ENCODE measurements at places on chromosomes 11 and 22.

DNA sequence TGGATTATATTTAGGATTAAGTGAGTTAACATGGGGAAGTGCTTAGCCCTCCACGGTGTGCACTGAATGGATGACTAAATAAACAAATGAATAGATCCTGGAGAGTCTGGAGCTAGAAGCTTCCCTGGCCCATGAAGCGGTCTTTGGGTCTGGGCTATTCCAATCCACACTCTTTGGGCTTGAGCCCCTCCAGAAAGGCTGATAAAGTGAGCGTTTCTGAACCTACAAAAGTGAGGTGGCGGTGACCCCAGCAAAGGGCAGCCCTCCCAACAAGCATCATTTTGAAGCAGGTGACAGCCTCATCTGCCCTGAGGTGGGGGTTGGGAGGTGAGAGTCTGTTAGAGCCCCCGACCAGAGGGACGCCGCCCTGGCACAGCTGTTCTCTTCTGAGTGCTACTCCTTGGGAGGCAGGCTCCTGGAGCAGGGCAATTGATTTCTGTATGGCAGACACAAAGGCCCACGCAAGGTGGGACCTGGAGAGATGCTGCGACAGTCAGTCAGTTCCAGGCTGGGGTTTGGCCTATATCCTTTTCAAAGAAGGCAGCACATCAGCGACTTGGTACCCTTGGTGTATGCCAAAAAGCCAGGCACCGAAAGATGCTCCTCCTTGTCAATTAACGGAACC lies 157.8 kb downstream of the CACNA1I start:
- DNase-seq = no peak

- DNase-seq = no peak
Measured at GRCh38 chr11:20596205-20597153, 2.9 kb upstream of the SLC6A5 start.

DNA sequence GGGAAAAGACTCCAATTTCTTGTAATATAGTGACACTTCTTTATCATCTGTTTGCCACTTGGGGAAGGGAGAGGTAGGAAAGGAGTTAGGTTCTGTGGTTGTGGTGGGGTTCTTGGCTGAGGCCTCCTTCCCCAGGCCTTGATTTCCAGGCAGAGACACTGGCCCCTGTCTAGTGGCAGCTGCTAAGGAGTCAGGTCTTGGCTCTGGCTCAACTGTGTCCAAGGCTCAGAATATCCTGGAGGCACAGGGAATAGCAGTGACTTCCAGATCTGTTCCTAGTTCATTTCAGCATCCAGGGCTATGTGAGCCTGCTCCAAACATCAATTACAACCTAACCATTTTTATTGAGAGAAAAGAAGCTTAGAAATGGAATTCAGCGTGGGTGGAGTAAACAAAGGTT lies 29.5 kb downstream of the PPFIBP2 start:
- DNase-seq = no peak

DNA sequence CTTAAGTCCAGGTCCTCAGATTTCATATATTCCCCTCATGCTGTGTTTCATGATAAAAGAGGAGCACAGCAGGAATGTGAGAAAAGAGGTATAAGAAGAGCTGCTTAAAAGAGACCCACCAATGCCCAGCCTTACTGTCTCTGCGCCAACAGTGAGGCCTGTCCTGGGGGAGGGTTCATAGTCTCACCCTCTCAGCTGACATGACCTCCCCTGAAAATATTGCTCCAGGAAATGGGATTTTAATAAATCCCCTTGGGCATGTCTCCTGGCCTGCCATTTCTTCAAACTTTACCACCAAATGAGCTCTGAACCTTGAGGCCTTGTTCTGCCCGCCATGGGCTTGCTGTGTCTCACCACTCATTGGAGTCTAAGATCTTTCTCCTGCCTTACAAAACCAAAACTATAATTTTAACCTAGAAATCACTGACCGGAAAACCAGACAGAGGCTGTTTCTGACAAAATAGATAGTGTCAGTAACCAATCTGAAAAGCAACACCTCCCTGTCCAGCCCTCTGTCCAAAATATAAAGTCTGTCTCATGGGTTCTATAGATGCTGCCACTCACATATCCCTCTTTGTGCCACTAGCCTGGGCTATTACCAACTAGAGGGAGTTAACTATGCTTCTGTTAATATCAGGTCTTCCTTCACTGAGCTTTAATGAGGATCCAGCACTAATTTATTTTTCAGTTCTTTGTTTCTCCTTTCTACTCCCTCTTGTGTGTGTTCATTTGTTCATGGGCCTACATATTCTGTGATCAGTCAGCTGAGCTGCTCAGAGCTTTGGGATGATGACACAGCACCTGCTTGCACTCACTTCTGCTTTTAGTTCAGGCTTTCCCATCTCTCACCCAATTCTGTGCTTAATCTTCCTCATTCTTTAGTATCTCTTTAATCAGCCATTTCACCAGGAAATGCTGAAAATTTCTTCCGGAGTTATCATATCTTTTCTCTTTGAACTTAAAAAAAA lies at the start of gene OR2AG2:
OR2AG2 (minus strand) TSS at position 51 of the 968 bp plus-strand sequence. CDS start 3,019 bp downstream, outside the sequence.
- DNase-seq = no peak

DNA sequence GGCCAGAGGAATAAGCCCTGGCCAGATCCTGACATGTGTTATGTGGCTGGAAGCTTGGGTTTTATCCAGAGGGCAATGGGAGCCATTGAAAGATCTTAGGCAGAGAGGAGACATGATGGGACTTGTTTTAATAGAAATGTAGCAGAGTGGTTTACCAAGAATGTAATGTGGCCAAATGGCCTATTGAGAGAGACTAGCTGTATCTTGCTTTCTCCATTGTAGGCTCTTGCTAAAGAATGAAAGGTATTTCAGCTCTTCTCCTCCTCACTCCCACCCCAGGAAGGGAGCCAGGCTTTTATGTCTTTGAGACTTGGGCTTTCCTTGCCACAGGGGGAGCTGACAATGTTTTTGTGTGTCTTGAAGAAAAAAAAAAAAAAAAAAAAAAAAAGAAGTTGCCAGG lies 82.3 kb downstream of the TRIM29 start:
- DNase-seq = no peak

GRCh38 chr11:90434858-90435257 lies 212.0 kb upstream of the CHORDC1 start:
- peak; percentile 4 for DNase-seq

GRCh38 chr22:38921120-38921519 lies 36.3 kb upstream of the APOBEC3A start:
- DNase-seq = peak; percentile 22

- peak; percentile 24 for DNase-seq
Measured at GRCh38 chr11:68383976-68384501, 71.6 kb downstream of the LRP5 start.

DNA sequence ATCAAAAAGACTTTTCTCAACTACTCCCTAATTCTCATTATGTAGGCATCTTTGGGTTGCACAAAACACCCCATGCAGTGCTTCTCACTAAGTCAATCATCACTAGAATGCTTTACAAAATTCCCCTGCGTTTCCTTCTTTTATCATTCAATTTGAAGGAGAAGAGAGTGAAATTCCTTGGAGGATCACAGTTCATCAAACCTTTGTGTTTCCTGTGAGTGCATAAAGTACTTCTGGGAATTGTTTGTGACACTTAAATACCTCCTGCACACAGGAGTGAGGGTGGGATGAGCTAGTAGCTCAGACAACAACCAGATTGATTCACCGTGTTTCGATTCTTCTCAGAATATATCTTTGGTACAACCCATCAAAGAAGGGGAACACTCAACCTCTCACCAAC lies 3.7 kb upstream of the OR5AR1 start:
- DNase-seq = no peak

GRCh38 chr11:128506356-128506755 lies 81.0 kb downstream of the ETS1 start:
- DNase-seq = no peak

- peak; percentile 45 for DNase-seq
Measured at GRCh38 chr11:93740031-93740729, 1.1 kb downstream of the TAF1D start.

GRCh38 chr11:45374130-45374529 lies 88.0 kb upstream of the SYT13 start:
- DNase-seq = no peak

DNA sequence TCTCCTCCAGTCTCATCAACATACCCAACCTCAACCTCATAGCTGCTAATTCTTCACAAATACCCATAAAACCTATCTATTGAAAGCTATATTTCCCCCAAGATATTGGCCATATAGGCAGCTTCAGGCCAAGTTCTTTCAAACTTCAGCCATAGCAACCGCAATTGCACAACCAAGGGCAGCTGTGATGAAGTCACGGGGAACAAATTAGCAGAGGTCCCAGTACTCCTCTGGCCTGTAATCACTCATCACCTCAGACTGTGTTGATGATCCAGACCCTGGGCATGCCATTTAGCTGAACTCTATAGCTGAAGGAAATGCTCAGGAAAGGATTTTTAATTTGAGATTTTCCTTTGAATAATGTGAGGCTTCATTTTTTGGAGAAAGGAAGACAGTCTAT lies 84.1 kb downstream of the SLC1A2 start:
- no peak for DNase-seq

DNA sequence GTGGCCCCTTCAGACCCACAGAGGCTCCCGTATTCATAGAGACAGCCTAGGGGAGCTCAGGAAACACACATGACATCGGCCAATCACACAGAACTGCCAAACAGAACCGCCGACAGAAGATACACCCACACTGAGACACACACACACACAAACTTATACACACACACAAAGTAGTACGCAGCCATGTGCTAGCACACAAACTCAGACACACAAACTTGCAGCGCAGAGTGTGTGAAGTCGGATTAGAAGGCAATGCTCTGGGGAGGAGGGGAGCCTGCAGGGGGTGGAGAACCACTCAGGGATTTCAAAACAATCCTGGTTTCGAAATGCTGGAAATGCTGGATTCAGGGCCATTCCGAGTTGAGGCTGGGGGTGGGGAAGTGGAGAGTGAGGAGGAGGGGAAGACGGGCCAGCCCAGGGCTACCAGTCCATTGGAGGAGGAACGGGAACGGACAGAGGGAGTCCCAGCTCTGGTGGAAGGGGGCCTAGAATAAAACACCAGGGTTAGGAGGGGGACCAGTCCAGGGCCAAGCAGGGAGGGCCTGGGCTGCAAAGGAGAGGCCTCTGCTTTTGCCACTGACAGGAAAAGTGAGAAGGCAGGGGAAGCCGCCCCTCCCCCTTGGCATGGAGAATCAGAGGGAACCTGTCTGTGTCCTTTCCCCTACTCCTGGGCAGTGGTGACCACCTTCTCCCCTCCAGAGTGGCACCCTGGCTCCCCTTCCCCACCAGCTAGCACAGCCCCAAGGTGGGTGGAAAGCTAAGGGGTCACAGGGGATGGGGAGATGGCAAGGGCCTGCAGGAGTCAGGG lies 4.4 kb downstream of the BCL9L start:
- DNase-seq = no peak

DNA sequence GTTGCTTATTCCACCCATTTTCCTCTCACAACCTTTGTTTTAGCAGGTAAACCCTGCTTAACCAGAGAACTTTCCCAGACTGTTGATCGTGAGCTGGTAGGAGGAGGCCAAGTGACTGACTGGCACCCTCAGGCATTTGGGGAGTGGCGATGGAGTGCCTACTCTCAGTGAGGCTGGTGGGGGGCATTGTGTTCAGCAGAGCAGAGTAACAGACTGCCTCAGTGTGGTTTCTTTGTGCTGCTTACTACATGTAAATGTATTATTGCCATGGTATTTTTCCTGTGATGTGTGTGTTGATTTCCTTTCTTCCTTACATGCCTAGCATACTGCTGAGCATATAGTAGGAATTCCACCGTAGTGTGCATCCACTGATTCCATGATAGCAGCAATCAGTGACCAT lies 2.6 kb downstream of the MARK2 start:
- no peak for DNase-seq

- no peak for DNase-seq
Measured at GRCh38 chr22:38569181-38569971, 607 bp downstream of the DMC1 start.

GRCh38 chr11:76214968-76215548 lies 8.8 kb upstream of the WNT11 start:
- DNase-seq = no peak

- DNase-seq = peak; percentile 51
Measured at GRCh38 chr11:126053415-126054286, 9.0 kb downstream of the CDON start.

GRCh38 chr22:20951151-20951931 lies 15.7 kb upstream of the AIFM3 start:
- DNase-seq = no peak

DNA sequence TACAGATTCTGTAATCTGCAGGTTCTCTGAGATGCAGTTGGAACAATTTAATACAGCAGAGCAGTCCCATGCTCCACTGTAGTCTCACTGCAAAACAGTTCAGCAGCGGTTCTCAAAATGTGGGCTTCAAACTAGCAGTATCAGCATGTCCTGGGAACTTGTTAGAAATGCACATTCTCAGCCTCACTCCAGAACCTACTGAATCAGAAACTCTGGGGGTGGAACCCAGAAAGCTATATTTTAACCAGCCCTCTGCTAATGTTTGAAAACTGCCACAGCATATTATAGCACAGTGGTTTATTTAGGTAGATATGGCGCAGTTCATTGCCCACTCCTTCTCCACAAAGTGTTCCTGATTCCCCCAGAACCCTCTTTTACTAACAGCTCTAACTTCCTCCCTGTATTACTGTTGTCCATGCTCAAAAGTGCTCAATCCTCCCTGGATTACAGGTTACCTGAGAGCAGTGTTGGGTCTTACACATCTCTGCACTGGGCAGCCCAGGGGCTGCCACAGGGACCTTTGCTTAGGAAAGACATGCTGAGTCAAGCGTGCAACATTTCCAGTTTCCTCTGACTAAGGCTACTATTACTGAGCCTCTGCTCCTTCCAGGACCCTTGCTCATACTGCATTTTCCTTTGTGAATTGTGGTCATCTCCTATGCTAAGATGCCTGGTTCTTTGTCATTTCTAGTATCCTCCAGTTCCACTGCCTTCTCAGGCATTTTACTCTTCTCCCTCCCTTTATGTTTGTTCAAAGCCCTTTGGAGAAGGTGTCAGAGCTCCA lies 7.7 kb upstream of the DGAT2 start:
- DNase-seq = no peak

DNA sequence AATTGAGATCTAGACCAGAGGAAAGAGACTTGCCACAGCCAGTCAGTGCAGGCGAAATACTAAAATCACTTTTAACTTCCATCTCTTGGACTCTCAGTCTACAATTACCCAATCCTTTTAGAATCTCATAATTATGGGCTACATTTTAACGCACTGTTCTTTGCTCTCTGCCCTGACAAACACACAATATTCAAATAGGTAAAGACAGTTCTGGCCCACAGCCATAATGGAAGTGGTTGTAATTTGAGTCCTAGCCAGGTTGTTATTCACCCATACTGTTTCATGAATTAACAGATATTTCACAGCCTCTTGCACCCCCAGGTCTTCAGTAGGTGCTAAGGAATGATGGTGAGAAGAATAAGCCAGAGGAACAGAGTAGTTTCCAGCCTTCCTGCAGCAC lies 830 bp downstream of the C11orf97 start:
- peak; percentile 93 for DNase-seq

All from NCI-H2081 (cell line).